ENCODE measurements at places on chromosomes 5 and 9.
A peak's percentile ranks its signal among the peaks of the same experiment; 100 is the strongest.

DNA sequence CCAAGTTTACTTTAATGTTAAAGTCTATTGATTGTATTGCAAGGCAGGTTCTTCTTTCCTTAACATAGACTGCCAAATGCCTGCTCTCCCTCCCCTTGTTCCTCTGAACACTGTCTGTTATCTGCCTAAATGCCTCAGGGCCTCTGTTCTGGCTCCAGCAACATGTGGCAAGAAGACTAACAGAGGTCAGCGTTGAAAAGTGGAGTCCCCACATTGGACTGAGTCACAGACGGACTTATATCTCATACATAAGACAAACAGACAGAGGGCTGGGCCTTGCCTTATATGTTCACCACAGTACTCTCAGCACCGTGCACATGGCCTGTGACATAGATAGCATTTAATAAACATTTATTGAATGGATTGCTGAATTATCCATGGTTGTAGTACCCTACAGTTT lies 91.4 kb downstream of the TSSK1B start:
- no peak for DNase-seq

DNA sequence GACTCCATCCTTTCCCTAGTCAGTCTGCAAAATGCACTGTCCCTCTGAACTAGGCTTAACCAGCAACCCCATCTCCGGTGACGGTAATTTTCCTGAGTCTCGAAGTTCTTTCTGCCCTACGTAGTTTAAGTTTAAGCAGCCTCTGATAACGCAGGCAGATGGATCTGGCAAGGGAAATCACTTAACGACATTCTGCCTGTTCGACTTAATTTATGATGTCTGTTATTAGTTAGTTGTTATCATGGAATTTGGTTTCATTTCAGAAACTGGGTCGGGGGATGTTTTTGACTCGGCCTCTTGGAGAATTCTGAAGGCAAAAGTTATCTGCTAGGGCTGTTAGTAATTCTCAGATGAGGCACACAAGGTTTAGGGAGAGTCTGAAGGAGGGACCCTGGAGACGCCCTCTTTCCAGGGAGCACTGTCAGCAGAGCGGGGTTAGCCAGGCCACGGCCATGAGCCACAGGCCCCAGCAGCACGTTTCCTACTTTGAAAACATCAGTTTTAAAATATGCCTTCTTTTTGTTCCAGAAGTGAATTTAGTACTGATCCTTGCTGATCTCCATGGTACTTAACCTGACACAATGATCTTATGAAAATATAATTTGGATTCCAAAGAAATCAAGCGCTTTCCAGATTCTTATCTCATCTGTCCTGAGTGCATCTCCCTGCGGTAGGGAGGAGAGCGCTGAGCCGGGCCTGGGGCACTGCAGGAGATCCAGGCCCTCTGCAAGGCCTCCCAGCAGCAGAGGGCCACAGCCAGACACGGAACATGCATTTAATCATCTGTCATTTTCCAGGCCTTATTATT lies 171.0 kb upstream of the OTULINL start:
- no peak for DNase-seq

DNA sequence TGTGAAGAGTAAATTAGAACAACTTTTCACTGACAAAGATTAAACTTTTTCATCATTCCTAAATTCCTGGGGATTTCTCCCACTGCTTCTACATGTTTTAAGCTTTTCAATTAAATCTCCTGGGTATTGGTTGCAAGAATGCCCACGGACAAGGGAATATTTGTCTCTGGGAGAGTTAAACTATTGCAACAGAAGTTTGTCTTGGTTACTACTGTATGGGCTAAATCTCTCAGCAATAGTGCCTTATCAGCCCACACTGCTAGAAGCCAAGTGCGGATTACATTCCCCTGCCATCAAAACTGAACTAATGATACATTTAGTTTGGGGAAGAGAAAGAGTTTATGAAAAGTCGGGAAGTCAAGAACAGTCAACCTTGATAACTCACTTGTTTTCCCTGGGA lies 528.2 kb upstream of the C9orf72 start:
- DNase-seq = no peak

GRCh38 chr9:115278326-115279035 lies 160.5 kb upstream of the TNC start:
- no peak for DNase-seq

DNA sequence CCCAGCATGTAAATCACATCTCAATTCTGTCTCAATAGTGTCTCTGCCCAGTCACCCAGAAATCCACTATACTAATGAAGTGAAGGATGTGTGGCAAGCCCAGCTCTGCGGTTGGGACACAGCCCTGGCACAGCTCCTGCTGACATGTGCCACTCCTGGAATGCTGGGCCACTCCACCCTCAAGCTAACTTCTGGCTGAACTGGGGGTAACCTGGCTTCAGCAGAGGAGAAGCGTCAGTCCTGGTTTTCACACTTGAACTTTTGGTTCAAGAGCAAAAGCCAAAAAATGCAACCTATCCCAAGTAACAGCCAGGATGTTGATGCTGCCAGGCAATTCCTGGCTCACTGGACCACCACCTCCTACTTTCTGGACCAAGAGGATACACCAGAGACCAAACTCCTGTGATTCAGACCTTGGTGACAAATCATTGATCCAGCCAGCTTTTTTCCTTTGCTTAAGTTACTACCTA lies 86.4 kb downstream of the ARRDC3 start:
- no peak for DNase-seq

DNA sequence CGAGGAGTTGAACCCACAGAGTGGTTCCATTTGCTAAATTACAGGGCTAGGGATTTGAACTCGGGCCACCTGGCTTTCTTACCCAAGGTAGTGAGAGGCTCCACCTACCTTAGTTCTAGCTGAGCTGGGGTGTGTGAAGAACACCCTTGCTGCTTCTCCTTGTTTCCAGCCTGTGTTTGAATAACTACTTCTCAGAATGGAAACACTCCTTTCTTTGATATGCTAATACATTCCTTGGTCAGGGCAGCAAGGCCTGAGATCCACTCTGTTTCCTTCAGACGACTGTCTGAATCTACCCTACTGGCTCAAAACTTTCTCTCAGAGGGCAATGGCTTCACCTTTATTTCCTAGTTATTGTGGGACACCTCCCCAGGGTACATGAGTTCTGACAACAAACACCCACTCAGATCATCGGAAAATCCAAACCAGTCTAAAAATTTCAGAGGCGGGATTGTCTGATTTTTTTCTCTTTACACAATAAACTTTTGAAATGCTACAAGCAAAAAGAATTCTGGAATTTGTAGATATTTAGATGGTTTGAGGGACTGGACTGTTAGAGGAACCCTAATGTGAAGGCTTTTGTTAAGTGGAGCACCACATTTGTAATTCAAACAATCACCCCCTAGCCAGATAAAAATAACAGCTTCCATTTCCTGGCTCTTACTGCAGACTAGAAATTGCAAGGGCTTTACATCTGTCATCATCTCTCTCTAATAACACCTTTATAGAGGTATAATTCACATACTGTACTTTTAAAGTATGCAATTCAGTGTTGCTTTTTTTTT lies 4.0 kb upstream of the ATP6V1G1 start:
- no peak for DNase-seq

DNA sequence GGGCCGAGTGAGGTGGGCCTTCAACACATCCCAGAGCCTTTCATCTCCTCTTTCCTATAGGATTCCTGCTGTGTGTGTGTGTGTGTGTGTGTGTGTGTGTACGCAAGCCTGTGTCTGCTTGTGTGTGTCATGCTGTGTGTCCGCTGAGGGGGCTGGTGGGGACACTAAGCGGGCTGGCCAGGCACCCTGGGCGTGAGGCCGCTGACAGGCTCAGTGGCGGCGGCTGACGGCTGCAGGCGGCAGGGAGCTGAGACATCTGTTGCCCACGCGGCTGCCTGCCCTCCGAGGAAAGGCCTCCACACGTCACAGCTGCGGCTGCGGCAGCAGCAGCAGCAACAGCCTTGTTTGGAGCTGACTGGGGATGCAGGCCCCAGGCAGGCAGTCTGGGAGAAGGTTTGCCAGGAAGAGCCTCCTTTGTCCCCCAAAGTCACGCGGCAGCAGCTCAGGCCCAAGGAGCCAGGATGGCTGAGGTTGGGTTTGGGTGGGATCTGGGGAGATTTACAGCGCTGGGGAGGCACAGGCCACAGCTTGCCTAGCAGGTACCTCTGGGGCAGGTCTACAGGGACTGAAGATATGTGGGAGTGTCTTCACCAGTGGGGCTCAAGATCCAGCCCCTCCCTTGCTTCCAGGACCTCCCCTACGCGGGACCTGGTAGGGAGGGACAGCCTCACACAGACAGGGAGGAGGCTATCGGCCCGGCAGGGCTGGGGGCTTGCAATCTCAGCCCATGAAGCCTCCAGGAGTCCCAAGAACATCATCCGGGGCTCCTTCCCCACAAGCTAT lies 1.8 kb downstream of the PDLIM4 start:
- peak; percentile 10 for DNase-seq

DNA sequence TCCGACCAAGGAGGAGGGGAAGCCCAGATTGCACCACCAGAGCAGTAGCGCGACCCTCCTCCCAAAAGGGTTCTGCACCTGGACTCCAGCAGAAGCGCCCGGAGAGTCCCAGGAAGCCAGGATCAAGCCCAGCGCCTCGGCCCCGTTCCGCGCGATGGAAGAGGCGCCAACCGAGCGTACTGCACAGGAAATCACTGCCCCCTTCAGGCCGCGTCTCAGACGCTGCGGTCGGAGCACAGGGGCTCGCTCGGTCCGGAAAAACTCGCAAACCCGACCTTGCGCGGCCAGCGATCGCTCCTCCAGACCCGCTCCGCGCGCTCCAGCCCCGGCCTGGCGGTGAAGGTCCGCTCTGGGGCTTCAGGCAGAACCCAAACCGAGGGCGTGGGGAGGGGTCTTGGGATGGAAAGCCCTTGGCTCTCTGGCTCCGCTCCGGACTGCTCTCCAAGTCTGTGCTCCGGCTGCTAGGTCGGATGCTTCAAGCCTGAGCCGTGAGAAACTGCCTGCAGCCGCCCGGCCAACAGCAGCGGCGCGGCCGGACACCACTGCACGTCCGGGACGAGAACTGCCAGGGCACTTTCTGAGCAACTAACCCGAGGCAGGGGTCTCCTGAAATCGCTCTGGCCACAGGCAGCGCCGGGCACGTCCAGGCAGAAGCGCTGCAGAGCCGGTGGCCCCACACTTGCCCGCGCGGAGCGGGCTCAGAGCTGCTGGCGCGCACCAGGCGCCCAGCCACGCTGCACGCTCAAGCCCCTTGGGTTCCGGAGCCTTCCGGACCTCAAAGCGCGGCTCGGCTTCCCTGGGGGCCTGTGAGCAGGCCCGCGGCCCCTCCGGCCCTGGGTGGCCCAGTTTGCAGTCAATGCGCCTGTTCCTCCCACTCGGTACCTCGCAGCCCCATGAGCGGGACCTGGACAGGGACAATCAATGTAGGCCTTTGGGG lies 1.3 kb downstream of the GABBR2 start:
- peak; percentile 58 for DNase-seq
